GM12891 (cell line): ENCODE measurements at places on chromosomes 6 and 20.

- DNase-seq: no peak
Observed at GRCh38 chr6:68973066-68973465, 338.0 kb downstream of the ADGRB3 start.

- DNase-seq: peak; percentile 25
Observed at GRCh38 chr20:9615766-9616454, 101.5 kb downstream of the LAMP5 start.

GRCh38 chr20:1840817-1841553 is 54.2 kb upstream of the SIRPA start:
- DNase-seq: no peak

DNA sequence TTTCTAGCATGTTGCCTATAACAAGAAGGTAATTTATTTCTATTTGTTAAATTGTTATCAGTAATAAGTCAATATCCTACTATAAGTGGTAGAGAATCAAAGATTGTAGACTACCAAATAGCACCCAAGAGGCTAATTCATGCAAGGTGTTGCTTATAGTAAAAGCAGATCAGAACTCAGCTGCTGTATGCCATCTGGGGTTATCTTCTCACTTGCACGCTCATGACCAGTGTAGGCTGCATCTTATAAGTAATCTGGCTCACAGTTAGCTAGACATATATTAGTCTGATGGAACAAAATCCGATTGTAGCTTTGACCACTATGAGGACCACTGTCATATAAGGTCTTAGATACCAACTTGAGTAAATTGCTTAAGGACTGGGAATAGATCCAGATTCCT is 17.0 kb downstream of the TOP1 start:
- DNase-seq: no peak

DNA sequence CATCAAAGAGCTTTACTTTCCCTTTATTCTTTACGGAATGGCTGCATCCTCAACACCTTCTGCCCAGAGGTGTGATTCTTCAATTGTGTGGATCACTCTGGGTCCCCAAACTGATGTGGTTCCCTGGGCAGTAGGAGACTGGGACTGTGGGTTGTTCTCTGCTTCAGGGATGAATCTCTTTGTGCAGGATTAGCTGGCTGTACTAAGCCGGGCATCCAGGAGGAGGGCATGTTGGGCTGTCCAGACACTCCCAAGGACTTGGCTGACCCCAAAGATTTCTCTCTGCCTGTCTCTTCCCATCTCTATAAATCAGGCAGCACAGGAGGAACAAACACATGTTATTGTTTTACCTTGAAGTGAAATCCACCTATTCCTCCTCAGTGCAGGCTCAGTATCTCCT is 15.3 kb downstream of the FARS2 start:
- no peak for DNase-seq

DNA sequence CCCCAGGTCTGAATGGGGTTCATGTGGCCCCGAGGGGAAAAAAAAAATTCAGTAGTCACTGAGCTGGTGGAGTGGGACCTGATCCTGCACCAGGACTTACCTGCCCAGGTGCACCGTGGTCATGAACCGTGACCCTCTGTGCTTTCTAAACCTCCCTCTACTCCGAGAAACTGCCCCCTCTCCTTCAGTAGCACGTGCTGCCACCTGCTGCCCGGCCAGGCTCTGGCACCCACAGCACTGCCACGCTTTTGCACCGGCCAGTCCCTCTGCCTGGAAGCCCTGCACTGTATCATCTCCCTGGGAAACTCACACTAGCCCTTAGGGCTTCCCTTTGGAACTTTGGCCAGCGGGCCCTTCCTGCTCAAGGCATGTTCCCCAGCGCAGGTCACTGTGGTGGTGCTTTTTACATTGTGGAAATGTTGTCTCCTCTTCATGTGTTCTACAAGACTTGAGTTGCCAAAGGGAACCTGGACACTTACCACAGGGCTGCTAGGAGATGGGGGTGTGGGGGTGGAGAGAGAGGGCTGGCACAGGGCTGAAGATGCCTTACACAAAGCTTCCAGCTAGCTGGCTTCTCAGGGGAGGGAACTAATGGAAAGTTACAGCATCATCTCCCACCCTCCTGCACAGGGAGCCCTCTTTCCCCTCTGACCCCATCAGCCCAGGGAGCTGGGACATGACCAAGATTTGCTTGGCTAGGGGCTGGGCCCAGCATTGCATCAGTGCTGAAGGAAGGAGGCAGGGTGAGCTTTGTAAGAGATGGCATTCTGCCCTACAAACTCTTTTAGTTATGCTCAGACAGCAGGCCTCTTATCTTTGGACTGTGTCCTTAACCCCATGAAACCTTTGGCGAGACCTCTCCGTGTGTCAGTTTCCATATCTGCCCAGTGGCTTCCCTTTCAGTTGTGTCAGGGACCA is 2.5 kb upstream of the PTPRT start:
- DNase-seq: no peak

- DNase-seq: no peak
Observed at GRCh38 chr6:162200945-162201690, 526.4 kb downstream of the PRKN start.

GRCh38 chr6:98324446-98324845 is 509.9 kb upstream of the POU3F2 start:
- no peak for DNase-seq

DNA sequence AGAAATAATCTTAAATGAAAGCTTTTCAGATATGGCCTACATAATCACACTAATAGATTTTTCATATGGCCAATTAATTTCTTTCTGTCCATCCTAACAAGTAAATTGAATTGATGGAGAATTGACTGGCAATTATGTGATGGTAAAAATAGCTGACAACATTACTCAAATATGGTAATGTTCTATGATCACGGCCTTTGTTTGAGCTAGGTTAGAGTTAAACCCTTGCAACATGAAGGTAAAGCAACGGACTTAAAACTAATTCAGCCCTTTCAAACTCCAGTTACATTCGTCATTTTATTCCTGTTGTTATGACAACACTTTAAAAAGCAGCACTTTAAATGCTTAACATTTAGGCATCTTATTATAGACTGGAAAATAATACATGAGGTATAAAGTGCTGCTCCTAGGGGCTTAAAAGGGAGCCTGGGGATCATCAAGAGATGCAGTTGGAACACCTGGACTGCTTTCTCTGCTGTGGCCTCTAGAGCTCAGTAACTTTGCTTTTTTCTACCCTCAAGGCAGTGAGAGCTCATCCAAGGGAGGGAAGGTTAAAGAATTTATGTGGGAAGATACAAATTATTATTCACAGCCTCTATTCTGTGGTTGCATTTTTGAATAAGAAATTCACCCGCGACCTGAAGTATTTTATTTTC is 46.9 kb downstream of the RIPOR2 start:
- DNase-seq: no peak

DNA sequence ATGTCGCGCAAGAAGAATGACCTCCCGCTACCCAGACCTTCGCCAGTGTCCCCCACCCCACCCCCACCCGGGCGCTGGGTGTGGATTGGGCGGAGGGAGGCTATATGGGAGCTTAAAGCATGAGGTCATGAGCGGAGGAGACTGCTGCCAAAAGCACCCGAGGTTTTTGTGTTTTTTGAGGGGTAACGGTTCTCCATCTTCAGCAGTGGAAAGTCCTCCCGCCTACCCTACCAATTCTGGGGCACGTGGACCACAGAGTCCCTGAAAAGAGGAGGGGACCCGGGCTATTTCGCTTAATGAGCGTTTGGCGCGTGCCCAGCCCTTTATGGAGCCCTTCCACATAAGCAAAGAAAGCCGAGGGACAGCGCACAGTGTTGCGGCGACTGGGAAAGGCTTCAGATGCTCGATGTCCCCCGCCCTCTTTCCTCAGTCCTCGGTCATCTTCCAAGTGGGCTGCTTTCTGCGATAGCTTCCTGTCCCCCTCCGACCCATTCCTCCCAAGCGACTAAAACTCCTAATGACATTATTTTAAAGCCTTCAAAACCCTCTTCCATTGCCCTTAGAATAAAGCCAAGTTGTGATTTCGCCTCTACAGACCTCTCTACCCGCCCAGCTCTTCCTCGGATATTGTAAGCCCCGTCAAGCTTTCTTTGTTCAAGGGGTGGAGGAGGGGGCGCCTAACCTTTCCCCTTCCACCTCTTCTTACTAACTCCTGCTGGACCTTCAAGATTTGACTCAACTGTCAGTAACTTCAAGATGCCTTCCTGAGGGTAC is 2.1 kb upstream of the TRERF1 start:
- DNase-seq: no peak

- no peak for DNase-seq
Observed at GRCh38 chr6:115323001-115323400, 737.7 kb downstream of the FRK start.

- DNase-seq: no peak
Observed at GRCh38 chr6:83168556-83168955, 24.5 kb downstream of the PGM3 start.

DNA sequence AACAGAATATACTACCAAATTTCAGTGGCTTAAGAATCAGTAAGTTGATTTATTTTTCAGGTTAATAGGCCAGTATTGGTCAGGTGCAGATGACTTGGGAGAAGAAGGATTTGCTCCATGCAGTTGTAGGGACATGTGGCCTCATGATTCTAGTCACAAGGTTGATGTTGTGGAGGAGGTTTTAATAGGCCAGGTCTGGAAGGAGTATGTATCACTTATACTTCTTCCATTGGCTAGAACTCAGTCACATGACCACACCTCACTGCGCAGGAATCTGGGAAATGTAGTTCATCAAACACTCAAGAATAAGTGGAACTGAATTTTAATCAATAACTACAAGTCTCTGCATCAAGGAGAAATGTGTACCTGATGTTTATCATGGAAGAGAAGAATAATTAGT is 281.5 kb upstream of the QKI start:
- DNase-seq: no peak
